ENCODE measurements at places on chromosomes 6 and 20.

DNA sequence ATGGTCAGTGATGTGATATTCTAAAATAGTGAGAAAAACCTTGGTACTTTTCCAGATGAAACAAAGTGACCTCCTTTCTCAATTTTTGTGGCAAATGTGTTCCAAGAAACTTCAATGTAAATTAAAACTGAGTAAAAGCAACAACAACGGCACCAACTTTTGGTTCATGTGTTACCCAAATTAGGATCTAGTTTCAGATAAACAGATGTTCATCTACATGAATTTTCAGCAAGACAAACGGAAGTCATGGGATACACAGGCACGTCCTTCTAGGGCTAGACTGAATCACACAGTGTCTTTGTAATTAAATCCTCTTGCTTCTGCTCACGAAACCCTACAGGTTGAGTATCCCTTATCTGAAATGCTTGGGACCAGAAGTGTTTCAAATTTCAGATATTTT is 915.2 kb downstream of the TFAP2A start:
- DNase-seq: no peak

- DNase-seq: no peak
These were observed 622.8 kb upstream of the EPHA7 start for GRCh38 chr6:94041945-94042709.

GRCh38 chr20:23118766-23119165 is 32.6 kb upstream of the CD93 start:
- no peak for DNase-seq

- DNase-seq: no peak
These were observed 26.7 kb downstream of the TRERF1 start for GRCh38 chr6:42424906-42425474.

DNA sequence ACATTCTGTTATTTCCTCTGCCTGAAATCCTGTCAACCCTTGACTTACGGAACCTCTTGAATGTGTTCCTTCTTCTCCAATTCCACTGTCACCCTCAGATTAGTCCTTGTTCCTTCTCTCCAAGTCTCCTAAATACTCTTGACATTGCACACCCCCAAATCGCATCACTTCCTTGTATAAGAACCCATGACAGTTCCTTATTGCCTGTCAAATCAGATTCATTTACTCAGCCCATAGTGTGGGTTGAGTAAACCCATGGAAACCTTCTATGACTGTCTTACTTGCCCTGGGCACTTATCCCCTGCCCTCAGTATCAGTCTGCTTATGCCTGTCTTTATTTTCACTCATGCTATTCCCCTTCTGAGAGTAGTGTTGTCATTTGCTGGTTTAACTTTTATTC is 40.5 kb downstream of the ARMC2 start:
- DNase-seq: no peak

GRCh38 chr6:76230711-76231110 is 158.2 kb upstream of the IMPG1 start:
- DNase-seq: no peak

- no peak for DNase-seq
These were observed 68.5 kb upstream of the NFATC2 start for GRCh38 chr20:51610761-51611624.

GRCh38 chr6:111642463-111643158 is 36.9 kb upstream of the TRAF3IP2 start:
- no peak for DNase-seq

- no peak for DNase-seq
These were observed 6.8 kb downstream of the NFATC2 start for GRCh38 chr20:51535674-51536073.

DNA sequence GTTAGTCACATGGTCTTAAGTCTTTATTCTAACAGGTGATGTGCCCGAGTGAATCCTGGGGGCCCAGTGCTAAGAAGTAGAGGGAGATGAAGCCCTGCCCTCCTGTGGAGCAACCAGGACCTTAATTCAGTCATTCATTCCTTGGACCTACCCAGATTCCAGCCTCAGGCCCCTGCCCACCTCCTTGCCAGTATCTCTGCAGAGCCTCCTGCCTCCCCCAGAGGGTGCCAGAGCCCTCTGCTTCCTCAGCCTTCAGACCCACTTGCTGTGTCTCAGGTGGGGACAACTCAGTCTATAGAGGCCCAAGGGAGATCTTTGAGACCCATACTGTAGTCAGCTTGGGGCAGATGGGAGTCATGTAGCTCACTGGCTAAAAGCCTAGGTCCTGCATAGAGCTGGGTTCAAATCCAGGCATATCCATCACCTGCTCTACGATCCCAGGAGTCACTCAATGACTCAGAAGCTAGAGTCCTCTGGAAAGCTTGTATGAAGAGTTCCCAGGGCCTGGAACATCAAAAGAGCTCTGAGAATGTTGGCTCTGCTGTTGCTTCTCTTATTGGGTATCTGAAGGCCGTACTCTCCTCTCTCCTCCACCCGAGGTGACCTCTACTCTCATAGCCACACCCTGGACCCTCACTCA is 3.9 kb upstream of the SIGLEC1 start:
- DNase-seq: no peak

DNA sequence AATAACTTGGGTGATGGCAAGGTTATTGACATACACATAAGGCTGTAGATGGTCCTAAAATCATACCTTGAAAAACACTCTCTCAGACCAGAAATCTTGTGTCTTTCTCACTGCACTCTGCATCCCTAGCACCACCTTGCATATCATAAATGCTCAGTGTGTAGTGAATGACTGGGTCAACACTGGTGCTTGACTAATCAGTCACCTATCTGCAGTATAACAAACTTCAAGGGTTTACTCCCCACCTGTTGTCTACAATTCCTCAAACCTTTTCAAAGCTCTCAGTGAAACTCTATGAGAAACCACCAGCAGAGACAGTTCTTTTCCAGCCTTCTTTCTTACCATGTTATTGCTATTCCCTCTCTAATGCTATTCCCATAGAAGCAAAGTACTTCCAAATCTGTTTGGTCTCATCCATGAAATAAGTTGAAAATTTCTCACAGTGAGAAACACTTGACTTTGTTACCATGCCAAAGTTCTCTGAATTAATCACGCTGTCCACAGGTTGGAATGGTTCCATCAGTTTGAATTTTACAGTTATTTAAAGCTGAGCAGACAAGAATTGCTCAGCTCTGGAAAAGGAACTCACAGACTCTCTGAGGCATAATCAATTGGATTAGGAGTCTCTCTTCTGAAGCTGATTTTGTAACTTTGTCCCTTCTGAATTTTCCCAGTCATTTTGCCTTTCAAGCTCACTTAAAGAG is 104.8 kb upstream of the EYA4 start:
- DNase-seq: no peak

- no peak for DNase-seq
These were observed 630 bp downstream of the PPP1R3G start for GRCh38 chr6:5085648-5086293.

- DNase-seq: peak; percentile 55
These were observed 34.8 kb downstream of the IYD start for GRCh38 chr6:150403458-150404246.

DNA sequence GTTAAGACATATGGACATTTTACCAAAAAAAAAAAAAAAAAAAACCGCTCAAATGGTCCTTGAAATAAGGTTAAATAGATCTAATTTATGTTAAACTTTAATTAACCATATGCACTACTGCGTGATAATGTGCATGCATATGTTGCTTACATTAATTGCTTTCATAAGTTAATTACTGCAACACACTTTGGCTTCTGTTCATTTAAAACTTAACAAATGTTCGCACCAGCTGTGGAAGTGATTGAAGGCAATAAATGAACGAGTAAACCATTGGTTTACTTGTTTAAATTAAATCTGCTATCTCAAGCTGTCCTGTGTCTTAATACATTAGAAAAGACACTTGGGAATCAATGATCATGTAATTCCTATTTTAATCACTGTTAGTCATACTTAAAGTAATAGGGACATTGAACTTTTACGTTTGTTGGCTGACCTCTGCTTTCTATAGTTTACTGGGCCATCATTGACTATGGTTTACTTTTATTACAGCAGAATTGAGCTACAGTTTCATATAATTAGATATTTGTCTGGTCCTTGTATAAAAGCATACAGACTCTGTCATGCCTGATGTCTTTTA is 294.7 kb downstream of the KHDC1L start:
- no peak for DNase-seq

DNA sequence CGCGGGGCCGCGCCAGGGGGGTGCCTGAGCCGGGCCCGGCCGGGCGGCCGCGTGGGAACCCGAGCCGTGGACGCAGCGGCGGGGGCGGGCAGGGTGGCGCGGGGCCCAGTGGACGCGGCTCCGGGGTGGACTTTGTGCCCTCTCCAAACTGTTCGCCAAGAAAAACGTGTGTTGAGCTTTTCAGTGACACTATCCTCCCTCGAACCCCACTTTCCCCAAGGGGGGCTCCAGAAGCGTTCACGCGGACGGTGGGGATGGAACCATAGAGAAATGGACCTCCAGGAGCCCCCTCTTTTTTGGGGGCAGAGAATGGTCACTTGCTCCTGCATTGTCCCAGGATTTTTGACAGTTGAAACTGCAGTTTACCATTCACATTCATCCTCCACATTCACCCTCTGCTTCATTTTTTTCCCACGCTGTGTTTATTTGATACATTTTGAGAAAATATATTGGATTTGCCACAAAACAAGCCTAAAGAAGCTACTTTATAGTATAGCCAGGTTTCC is 2.9 kb upstream of the HIVEP1 start:
- DNase-seq: no peak

GRCh38 chr6:74705451-74705850 is 500.4 kb downstream of the COL12A1 start:
- no peak for DNase-seq

- DNase-seq: no peak
These were observed 33.2 kb upstream of the MYB start for GRCh38 chr6:135147637-135148592.

DNA sequence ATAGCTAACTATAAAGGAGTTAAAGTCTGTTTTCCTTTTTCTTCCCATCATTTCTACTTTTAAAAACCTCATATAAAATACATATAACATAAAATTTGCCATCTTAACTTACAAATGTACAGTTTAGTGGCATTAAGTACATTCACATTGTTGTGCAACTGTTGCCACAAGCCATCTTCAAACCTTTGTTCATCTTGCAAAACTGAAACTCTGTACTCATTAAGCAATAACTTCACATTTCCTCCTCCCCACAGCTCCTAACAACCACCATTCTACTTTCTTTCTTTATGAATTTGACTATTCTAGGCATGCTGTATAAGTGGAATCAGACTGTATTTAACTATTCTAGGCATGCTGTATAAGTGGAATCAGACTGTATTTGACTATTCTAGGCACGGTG is 4.5 kb downstream of the CCDC170 start:
- DNase-seq: no peak

- no peak for DNase-seq
These were observed 591.4 kb downstream of the RNF144B start for GRCh38 chr6:18978337-18979128.

GRCh38 chr6:93792746-93793145 is 373.4 kb upstream of the EPHA7 start:
- no peak for DNase-seq

GRCh38 chr6:134908906-134909516 is 40.9 kb downstream of the ALDH8A1 start:
- DNase-seq: peak; percentile 97

- DNase-seq: no peak
These were observed 373.2 kb upstream of the MANEA start for GRCh38 chr6:95204178-95204577.

GRCh38 chr20:59939052-59939878 is 840 bp downstream of the PPP1R3D start:
- no peak for DNase-seq

GRCh38 chr6:32415521-32416019 is 8.6 kb upstream of the BTNL2 start:
- peak; percentile 24 for DNase-seq

- DNase-seq: no peak
These were observed 33.2 kb downstream of the PLCG1 start for GRCh38 chr20:41170386-41171105.

All from AG09309 (cell line).